ENCODE measurements at places on chromosomes 12 and 14. TPM values are rescaled to one million over a fixed set of nuclear protein-coding genes. Genes with fewer than 3 reads are reported as not detected.

IGF1 gene
- total RNA-seq = 0.10 TPM

GNB3 gene
- not detected for total RNA-seq

- H3K4me3 ChIP-seq = no peak overlapping the region
- H3K27me3 ChIP-seq = peaks cover 14% of the 10 kb centered on the region
- no peak overlapping the region for H3K27ac ChIP-seq
- no peaks in the 10 kb centered on the region for H3K4me1 ChIP-seq
- no peaks in the 10 kb centered on the region for H3K36me3 ChIP-seq
Observed at GRCh38 chr14:91555531-91555930, 45.4 kb upstream of the PPP4R3A start.

DNA sequence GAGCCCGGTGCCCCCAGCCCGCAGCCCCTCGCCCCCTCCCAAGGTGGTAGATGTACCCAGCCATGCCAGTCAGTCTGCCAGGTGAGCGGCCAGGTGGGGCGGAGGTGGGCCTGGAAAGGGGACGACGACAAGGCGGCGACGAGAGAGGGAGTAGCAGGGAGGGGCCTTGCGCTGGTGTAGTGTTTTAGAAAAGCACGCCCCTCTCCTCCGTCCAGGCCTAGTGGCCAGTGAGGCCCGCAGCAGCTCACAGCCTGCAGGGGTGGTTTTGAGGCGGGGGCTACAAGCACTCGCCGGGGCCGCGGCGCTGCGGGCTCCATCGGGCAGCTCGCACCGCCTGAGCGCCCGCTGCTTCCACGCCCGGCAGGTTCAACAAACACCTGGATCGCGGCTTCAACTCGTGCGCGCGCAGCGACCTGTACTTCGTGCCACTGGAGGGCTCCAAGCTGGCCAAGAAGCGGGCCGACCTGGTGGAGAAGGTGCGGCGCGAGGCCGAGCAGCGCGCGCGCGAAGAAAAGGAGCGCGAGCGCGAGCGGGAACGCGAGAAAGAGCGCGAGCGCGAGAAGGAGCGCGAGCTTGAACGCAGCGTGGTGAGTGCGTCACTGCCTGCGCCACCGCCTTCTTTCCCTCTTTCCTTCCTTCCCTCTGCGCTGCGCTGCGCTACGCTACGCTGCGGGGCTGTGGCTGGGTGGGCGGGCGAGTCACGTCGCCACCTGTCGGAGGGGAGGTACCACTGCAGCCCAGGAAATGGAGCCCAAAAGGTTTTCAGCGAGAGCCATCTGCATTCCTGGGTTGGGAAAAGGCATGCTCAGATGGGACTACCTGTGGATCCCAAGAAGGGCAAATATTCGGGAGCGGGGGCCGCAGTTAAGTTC lies 5.9 kb upstream of the RNU7-1 start:
- peak overlapping the region; percentile 81 for H3K4me3 ChIP-seq
- peaks cover 59% of the 10 kb centered on the region for H3K4me1 ChIP-seq
- H3K27ac ChIP-seq = peak overlapping the region; percentile 97
- no peaks in the 10 kb centered on the region for H3K27me3 ChIP-seq
- DNase-seq = peak; percentile 95
- H3K36me3 ChIP-seq = peaks cover 32% of the 10 kb centered on the region

- no peaks in the 10 kb centered on the region for H3K27me3 ChIP-seq
- no peak overlapping the region for H3K27ac ChIP-seq
- peaks cover 18% of the 10 kb centered on the region for H3K36me3 ChIP-seq
- no peak overlapping the region for H3K4me3 ChIP-seq
- H3K4me1 ChIP-seq = no peaks in the 10 kb centered on the region
Observed at GRCh38 chr12:112216223-112216622, 90.9 kb downstream of the TRAFD1 start.

- peaks cover 2% of the 10 kb centered on the region for H3K4me1 ChIP-seq
- no peak overlapping the region for H3K27ac ChIP-seq
- DNase-seq = no peak
- no peaks in the 10 kb centered on the region for H3K36me3 ChIP-seq
- H3K27me3 ChIP-seq = peaks cover 2% of the 10 kb centered on the region
- H3K4me3 ChIP-seq = no peak overlapping the region
Observed at GRCh38 chr14:50603565-50603964, 43.6 kb downstream of the ATL1 start.

- H3K27ac ChIP-seq = no peak overlapping the region
- H3K27me3 ChIP-seq = peaks cover 3% of the 10 kb centered on the region
- no peaks in the 10 kb centered on the region for H3K36me3 ChIP-seq
- H3K4me3 ChIP-seq = no peak overlapping the region
- DNase-seq = no peak
- H3K4me1 ChIP-seq = no peaks in the 10 kb centered on the region
Observed at GRCh38 chr12:96636895-96637294, 147.5 kb downstream of the CFAP54 start.

- peaks cover 36% of the 10 kb centered on the region for H3K36me3 ChIP-seq
- no peak for DNase-seq
- peaks cover 50% of the 10 kb centered on the region for H3K4me1 ChIP-seq
- no peaks in the 10 kb centered on the region for H3K27me3 ChIP-seq
- H3K27ac ChIP-seq = peak overlapping the region; percentile 55
Observed at GRCh38 chr12:124458220-124458991, 109.0 kb downstream of the NCOR2 start.

GRCh38 chr14:76133103-76133502 lies 18.6 kb upstream of the GPATCH2L start:
- H3K36me3 ChIP-seq = peaks cover 1% of the 10 kb centered on the region
- peaks cover 2% of the 10 kb centered on the region for H3K4me1 ChIP-seq
- H3K27me3 ChIP-seq = peaks cover 55% of the 10 kb centered on the region
- no peak overlapping the region for H3K27ac ChIP-seq
- peak; percentile 38 for DNase-seq
- no peak overlapping the region for H3K4me3 ChIP-seq

DNA sequence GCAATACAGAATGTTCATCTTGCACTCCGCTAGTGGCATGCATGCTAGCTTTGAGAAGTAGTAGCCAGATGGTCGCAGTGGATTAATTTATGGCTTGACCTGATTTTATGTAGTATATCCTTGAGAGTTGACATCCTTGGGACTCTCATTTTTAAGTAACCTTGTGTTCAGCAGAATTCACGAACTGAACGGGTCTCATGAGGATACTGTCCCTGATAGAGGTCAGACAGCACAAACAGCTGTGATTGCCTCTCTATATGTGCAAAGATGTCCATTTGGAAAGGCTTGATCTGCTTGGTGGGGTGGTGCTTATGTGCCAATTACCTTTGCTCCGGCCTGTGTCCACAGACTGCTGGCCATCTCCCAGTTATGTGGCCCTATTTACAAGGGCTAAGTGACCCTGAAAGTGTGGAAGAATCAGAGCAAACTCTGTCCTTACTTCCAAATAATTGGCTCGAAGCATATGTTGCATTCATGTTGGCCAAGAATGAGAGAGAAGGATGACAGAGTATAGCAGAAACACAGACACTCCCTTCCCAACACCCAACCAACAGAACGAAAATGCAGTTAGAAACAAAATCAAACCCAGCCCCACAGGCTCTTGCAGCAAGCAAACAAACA lies 167.1 kb downstream of the CRADD start:
- peaks cover 32% of the 10 kb centered on the region for H3K4me1 ChIP-seq
- no peak overlapping the region for H3K27ac ChIP-seq
- no peak overlapping the region for H3K4me3 ChIP-seq
- H3K36me3 ChIP-seq = peaks cover 10% of the 10 kb centered on the region

DNA sequence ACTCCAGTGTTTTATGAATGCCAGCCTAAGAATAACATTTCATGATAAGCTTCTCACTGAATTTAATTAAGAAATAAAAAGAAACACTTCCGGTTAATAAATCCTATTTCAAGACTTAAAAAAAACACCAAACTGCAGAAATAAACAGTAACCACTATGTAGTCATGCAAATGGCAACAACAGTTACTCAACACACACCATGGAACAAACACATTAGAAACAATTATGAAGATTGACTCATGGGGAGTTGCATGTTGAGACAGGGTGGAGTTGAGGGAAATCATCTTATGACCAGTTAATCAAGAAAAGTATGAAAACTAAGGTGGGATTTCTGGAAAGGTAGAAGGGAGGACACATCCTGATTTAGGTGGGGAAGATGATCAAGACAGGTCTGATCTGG lies 52.7 kb downstream of the PLBD1 start:
- no peak for DNase-seq
- no peaks in the 10 kb centered on the region for H3K36me3 ChIP-seq
- H3K4me3 ChIP-seq = no peak overlapping the region

GRCh38 chr14:84409435-84409834 lies 1120.5 kb upstream of the FLRT2 start:
- no peaks in the 10 kb centered on the region for H3K4me1 ChIP-seq
- H3K36me3 ChIP-seq = no peaks in the 10 kb centered on the region
- no peak overlapping the region for H3K4me3 ChIP-seq
- DNase-seq = no peak
- no peak overlapping the region for H3K27ac ChIP-seq

DNA sequence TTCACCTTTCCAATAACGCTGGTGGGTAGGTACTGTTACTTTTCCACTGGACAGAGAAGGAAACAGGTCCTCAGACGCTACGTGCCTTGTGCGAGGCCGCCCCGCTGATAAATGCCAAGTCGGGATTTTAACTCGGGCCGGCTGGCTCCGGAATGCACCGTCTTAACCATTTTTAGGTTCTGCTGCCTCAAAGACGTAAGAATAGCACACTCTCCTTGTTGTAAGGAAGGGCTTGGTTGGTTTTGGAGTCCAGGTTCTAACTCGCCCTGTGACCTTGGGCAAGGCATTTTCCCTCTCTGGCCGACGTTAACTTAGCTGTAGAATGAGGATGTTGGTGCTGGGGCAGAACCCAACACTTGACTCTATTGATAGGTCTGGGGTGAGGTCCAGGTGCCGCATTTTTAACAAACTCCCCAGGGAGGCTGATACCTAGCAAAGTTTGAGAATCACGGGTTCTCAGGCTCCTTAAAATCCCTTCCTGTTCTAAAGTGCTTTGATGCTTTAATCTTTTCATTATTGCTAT lies 814 bp downstream of the ANKRD13A start:
- H3K27me3 ChIP-seq = no peaks in the 10 kb centered on the region
- peaks cover 28% of the 10 kb centered on the region for H3K36me3 ChIP-seq
- H3K27ac ChIP-seq = peak overlapping the region; percentile 98
- H3K4me1 ChIP-seq = peaks cover 62% of the 10 kb centered on the region
- no peak for DNase-seq

GRCh38 chr12:132210223-132211055 lies 66.2 kb downstream of the NOC4L start:
- peaks cover 3% of the 10 kb centered on the region for H3K36me3 ChIP-seq
- H3K4me3 ChIP-seq = no peak overlapping the region
- H3K27ac ChIP-seq = no peak overlapping the region
- H3K27me3 ChIP-seq = peaks cover 12% of the 10 kb centered on the region

- H3K4me1 ChIP-seq = peaks cover 17% of the 10 kb centered on the region
- H3K27ac ChIP-seq = no peak overlapping the region
- H3K27me3 ChIP-seq = no peaks in the 10 kb centered on the region
- DNase-seq = no peak
- H3K36me3 ChIP-seq = peaks cover 67% of the 10 kb centered on the region
- H3K4me3 ChIP-seq = no peak overlapping the region
Observed at GRCh38 chr14:89524990-89525667, 108.1 kb upstream of the FOXN3 start.

DNA sequence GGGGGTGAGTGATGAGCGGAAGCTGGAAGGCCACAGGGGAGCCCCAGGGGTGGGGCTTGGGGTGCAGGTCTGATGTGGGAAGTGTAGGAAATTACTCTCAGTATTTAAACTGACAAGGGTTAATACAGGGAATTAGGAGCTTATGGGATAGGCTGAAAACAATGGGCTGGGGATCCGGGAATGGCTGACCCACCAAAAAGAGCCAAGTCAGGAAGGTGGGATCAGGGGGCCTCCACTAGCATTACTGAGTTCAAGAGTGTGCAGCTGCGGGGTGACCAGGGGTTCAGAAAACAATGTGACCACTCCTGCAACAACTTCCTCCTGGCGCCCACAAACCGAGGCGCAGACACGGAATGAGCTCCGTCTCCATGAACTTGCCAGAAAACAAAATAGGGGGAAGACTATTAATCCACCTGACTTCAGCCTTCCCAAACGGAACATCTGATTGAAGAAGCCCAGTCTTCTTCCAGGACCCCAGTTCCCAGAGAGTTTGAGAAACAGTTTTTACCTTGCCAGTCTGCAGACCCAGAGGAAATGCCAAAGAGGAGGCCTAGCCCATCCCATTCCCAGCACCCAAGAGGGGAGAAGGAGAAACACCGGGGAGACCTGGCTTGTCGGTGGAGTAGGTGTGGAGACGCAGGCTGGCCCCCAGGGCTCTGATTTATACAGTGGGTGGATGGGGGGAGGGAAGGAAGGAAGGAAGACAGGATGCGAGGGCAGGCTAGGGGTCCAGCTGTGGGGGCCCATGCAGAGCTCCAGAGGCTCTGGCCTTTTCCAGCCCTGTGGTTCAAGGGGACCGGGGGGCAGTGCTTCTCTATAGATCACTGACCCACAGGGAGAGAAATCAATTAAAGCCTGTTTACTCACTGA lies 16.5 kb upstream of the YY1 start:
- H3K36me3 ChIP-seq = peaks cover 10% of the 10 kb centered on the region
- no peak overlapping the region for H3K4me3 ChIP-seq
- peak; percentile 36 for DNase-seq
- no peak overlapping the region for H3K27ac ChIP-seq

GRCh38 chr12:83216230-83216629 lies 529.5 kb downstream of the TMTC2 start:
- no peak overlapping the region for H3K27ac ChIP-seq
- H3K4me3 ChIP-seq = no peak overlapping the region
- no peaks in the 10 kb centered on the region for H3K4me1 ChIP-seq
- H3K36me3 ChIP-seq = no peaks in the 10 kb centered on the region
- no peak for DNase-seq
- no peaks in the 10 kb centered on the region for H3K27me3 ChIP-seq

DNA sequence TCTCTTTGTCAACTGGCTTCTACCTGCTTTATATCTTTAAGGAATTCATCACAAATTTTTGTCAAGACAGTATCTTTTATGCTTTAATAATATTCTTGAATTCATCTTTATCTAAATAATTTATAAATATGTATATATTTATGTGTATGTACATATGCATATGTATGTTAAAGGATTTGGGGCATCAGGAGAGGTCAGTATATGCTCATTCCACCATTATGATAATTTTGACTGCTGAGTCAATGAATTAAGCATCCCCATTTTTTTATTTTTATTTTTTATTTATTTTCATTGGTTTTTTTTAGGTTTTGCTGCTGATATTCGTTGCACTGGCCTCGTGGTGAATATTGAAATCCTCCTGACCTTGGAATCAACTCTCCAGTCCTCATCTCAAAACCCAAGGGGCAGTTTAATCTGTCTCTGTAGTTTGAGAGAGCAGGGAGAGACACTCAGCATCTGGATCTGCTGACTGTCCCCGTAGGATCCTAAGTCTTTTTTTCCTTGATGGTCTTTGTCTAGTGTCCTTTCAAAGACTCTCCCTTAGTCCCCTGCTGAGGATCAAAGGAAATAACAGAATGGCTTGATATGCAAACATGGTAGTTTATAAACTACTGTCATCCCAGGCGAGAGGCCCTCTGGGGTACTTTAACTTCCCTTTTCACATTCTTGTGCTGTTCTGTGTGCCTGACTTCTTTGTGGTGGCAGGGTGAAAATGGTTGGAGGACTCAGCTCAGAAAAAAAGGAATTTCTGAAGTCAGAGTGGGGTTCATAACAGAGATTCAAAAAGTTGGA lies 218.7 kb downstream of the DIO2 start:
- no peaks in the 10 kb centered on the region for H3K4me1 ChIP-seq
- H3K36me3 ChIP-seq = no peaks in the 10 kb centered on the region

GRCh38 chr14:23366426-23366921 lies 1.5 kb upstream of the EFS start:
- no peak overlapping the region for H3K27ac ChIP-seq
- H3K36me3 ChIP-seq = no peaks in the 10 kb centered on the region
- H3K27me3 ChIP-seq = peaks cover 40% of the 10 kb centered on the region
- peaks cover 2% of the 10 kb centered on the region for H3K4me1 ChIP-seq
- no peak for DNase-seq

- H3K4me1 ChIP-seq = no peaks in the 10 kb centered on the region
- H3K27me3 ChIP-seq = peaks cover 4% of the 10 kb centered on the region
- DNase-seq = no peak
- H3K4me3 ChIP-seq = no peak overlapping the region
- no peak overlapping the region for H3K27ac ChIP-seq
Observed at GRCh38 chr12:76252031-76252430, 96.2 kb downstream of the BBS10 start.

Measured in activated CD4-positive, alpha-beta T cell treated with anti-CD3 and anti-CD28 coated beads, Interleukin-2, amount 10 ng/mL, durations not matched to agents 7 days and 5 days (primary cell).